Stimulated activated CD8-positive, alpha-beta memory T cell treated with anti-CD3 and anti-CD28 coated beads, Interleukin-4, amount 100 ng/mL, for 4 hours (primary cell): ENCODE measurements at places on chromosomes 4 and X.

DNA sequence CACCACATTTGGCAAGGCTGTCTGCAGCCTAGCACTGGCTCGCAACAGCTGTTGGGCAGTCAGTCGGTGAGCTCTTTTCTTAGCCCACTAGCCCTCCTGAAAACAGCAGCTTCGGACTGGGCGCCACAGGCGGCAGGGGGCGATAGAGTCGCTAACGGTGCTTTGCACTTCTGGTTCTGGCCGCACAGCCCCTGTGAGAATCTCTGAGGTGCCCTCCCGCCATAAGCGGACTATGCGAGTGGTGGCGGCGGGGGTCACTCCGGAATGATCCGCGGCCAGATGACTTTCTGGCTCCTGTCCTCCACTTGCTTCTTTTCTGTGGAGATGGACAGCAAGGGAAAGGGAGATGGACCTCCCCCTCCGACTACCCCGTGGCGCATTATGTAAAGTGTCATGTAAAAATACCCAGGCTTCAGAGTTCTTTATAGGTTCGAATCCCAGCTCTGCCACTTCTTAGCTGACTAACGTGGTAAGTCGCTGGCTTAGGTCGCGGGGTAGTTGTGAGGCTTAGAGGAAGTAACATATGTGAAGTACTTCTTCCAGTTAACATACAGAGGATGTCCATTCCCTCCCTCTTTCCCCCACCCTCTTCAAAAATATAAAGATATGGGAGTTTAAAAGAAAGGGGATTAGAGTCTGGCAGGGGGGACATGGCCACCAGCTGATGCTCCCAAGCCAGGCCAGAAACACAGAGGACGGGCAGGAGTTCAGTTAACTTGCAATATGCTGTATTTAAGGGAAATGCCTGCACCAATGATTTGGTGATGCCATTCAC is 11.0 kb downstream of the ARHGAP36 start:
- no peak for DNase-seq

DNA sequence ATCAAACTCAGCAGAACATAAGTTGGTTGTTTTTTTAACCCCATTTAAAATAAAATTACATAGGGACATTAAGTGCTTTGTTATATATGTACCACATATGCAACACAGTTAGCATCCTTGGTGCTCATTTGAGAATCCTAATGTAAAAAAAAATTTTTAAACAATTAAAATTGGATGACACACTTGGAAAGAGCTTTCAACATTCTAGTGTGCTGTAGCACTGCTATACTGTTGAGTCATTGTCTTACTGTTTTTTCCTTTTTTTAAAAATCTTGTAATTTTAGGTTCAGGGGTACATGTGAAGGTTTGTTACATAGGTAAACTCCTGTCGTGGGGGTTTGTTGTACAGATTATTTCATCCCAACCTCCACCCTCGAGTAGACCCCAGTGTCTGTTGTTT is 12.8 kb downstream of the THAP9 start:
- no peak for DNase-seq

- DNase-seq, result no peak
Observed at GRCh38 chr4:104188301-104188700, 306.4 kb downstream of the CXXC4 start.

DNA sequence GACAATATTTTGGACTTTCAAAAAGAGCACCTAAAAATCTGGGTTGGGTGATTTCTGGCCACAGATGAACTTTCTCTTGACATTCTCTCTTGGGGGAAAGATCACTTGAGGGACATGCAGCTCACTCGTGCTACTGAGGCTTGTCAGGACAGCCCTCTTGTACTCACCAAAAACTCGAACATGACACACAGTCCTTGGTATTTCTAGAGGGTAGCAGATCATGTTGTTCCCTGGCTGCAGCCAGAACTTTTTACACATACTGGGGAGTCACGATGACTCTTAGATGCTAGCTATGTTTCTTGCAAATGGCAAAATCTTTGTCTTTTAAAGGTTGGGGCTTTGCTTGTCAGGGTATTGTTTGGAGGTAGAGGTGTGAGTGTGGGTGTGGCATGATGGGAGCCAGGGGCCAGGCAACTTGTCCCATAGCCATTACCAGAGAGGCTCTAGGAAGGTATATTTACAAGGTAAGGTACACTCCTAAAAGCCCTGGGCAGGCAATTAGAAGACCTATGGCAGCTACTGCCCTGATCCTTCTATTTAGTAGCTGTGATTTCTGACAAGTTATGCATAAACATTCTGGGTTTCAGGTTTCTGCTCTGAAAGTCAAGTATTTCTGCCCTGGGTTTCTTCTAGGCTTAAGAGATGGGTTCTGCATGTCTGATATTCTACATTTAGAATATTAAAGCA is 241.7 kb upstream of the TLL1 start:
- DNase-seq, result no peak

- DNase-seq, result no peak
Observed at GRCh38 chr4:174749091-174749490, 80.0 kb downstream of the GLRA3 start.

DNA sequence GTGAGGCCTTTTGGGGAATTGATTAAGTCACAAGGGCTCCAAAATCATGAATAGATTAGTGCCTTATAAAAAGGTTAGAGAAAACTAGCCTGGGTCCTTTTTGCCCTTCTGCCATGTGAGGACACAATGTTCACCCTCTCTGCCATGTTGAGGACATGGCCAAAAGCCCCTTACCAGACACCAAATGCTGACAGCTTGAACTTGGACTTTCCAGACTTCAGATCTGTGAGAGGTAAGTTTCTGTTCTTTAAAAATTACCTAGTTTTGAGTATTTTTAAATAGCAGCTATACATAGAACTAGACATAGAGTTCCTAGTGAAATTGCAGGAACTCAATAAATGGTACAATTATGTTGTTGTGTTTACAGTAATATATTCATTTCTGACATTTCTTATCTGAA is 1214.4 kb downstream of the ADGRL3 start:
- no peak for DNase-seq
